ENCODE measurements at places on chromosomes 5 and 9.

GRCh38 chr9:82191082-82191770, 202.7 kb downstream of the SPATA31D1 start:
- DNase-seq: no peak

- DNase-seq: no peak
Measured at GRCh38 chr5:73663860-73664240, 37.9 kb downstream of the ARHGEF28 start.

GRCh38 chr5:141701360-141702119, 19.5 kb upstream of the ARAP3 start:
- DNase-seq: no peak

GRCh38 chr9:16561121-16561520, 309.3 kb downstream of the BNC2 start:
- DNase-seq: peak; percentile 65

- no peak for DNase-seq
Measured at GRCh38 chr5:97547999-97548738, 365.1 kb upstream of the RIOK2 start.

GRCh38 chr5:51227963-51228470, 155.2 kb upstream of the ISL1 start:
- DNase-seq: no peak

GRCh38 chr5:53915120-53915519, 354.7 kb downstream of the NDUFS4 start:
- DNase-seq: no peak

- no peak for DNase-seq
Measured at GRCh38 chr5:73592551-73592950, 27.0 kb downstream of the UTP15 start.

DNA sequence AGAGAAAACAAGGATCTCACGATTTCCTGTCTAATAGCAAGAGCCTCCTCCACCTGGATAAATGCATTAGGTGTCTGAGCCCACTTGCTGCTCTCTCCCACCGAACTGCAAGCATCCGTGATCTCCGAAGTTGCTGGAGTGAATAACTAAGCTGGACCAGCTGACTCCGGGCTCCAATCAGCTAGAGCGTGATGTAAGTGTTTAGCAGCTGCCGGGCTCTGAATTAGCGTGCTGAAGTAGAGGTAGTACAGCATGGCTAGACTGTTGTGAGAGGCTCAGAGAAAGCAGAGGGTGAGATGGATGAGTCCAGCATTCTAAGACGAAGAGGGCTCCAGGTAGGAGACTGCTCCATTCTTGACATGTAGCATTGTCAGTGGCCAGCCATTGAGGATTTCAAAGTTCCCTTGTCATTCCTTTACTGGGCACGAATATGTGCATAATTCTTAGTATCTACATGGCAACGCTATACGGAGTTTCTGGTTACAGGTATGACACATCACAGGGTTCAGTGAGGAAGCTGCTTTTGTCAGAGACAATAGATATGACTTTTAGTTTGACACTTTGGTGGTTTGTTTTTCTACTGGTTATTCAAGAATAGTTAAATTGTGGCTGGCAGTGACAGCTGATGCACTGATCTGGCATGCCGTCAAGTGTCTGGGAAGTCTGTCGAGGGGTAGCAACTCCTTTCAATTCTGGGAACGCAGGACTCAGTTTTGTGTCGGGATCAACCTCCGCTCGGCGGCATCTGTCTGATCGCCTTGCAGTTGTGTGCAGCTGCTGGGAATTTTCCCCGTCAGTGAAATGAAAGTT, 232.6 kb downstream of the MAST4 start:
- DNase-seq: peak; percentile 67

- DNase-seq: peak; percentile 58
Measured at GRCh38 chr9:116160676-116161571, 7.3 kb downstream of the PAPPA start.

- DNase-seq: no peak
Measured at GRCh38 chr5:120164986-120165385, 299.1 kb upstream of the PRR16 start.

GRCh38 chr5:129345213-129345924, 114.7 kb upstream of the ADAMTS19 start:
- peak; percentile 44 for DNase-seq

DNA sequence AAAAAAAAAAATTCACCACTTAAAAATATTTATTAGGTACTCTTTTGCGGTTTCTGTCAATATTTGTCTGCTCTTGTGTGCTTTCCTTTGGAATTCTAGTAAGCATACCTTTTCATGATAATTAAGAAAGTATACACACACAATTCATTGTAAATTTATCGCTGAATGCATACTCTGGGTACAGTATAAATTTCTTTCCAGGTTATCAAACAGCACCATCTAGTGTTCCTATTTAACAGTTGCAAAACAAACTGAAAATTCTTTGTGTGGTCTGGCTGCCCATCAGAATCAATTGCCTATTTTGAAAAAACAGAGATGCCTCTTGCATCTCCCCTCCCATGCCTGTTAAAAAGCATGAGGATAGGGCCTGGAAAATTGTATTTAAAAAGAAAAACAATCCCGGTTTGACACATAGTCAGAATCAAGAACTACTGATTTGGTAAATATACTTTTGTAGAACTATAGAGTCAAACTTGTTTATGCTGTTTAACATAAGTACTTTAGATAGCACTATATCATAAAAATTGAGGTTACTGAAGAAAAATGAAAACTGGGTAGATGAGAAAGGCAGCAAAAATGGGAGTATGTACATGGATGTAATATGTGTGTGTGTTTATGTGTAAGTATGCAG, 16.2 kb downstream of the PGGT1B start:
- DNase-seq: peak; percentile 37

- no peak for DNase-seq
Measured at GRCh38 chr5:94807985-94808384, 189.5 kb downstream of the SLF1 start.

GRCh38 chr5:96651047-96651446, 11.1 kb upstream of the CAST start:
- no peak for DNase-seq

GRCh38 chr5:9898319-9898718, 268.2 kb upstream of the TAS2R1 start:
- DNase-seq: peak; percentile 25

- DNase-seq: no peak
Measured at GRCh38 chr9:108751369-108751768, 104.4 kb downstream of the ACTL7B start.

DNA sequence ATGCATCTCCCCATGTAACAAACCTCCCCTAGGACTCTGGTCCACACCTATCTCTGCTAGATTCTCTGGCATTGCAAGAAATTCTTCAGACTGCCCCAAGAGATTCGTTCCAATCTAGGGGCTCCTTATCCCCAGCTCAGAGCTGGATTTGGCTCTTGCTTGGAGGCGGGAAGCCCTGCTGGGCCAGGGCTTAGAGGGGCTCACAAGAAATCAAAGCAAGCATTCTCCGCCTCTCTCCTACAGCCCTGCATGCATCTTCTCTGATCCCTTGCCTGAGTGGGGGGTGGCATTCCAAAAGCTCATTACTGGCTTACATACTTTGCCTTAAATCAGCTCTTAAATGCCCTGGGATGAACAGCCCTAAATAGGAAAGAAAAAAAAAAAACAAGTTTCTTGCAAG, 75.8 kb downstream of the KCNIP1 start:
- DNase-seq: no peak

- DNase-seq: no peak
Measured at GRCh38 chr5:79898611-79899010, 92.5 kb downstream of the MTX3 start.

GRCh38 chr5:1089621-1090040, 22.2 kb downstream of the SLC12A7 start:
- DNase-seq: no peak

GRCh38 chr9:23643656-23644258, 182.3 kb downstream of the ELAVL2 start:
- DNase-seq: no peak

GRCh38 chr5:116440457-116441001, 134.1 kb downstream of the SEMA6A start:
- DNase-seq: no peak

- DNase-seq: peak; percentile 39
Measured at GRCh38 chr5:32443145-32443540, 1.4 kb downstream of the ZFR start.

- DNase-seq: peak; percentile 40
Measured at GRCh38 chr5:123035918-123036390, 571 bp downstream of the PPIC start.

DNA sequence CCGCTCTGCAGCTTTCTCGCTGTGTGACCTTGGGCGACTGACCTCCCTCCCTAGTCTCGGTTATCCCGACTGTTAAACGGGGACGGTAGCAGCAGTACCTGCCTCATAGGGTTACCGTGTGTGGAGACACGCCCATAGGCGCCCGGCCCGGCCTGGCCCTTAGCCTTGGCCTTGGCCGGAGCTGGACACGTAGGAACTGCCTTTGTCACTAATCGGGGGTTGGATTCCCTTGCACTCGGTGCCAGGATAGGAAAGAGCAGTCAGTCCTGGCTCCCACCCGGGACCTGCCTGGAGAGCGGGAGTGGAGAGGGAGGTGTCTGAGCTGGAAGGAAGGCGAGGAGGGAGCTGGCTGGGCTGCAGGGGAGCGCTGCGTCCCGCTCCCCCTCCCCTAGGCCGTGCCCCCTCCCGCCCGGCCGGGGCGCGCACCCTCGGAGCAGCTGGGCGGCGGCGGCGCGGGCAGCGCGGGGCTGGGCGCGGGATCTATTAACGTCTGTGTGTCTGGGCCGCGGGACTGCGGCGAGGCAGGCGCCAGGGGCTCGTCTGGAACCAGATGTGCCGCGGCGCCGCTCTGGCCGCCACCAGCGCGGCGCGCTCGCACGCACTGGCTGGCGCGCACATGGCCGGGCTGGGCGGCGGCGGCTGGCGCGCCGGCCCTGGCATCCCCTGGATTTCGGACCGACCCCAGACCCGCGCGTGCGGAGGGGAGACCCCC, 31.7 kb downstream of the PRRX2 start:
- DNase-seq: no peak

- DNase-seq: no peak
Measured at GRCh38 chr9:89732939-89733324, 128.1 kb downstream of the GADD45G start.

DNA sequence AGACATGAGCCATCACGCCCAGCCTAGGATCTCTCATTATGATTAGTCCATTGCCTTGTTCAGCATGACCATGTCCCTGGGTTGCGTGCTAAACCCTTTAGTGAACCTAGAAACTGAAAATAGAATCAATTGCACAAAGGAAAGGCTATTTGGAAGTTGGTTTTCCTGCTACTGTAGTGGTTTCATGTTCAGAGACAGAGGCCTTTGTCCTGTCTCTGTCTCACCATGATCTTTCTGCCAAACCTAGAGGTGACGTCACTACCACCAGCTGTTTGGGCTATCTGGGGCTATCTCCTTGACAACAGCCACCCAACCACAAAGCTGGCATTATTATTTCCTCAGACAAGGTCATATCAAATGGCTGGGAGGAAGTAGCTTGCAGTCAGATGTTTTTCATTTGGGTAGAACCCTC, 4.0 kb upstream of the CDK5RAP2 start:
- DNase-seq: peak; percentile 72

DNA sequence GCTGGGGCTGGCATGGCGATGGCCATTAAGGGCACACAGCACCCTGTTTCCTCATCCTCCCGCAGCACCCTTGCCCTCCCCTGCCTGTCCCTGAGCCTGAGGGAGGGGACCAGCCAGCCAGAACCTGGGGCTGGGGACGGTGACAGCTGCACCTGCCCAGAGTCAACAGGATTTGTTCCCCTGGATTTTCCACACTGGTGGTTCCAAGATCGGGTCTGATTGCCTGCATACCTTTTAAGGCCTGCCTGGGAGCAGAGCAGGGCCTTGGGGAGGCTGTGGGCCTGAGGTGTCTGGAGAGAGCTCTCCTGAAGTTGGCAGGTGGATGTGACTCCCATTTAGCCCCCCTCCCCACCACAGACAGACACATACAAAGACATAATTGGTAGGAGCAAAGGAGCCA, 61.0 kb upstream of the C5orf58 start:
- DNase-seq: no peak

- DNase-seq: peak; percentile 11
Measured at GRCh38 chr9:92804727-92805126, 40.1 kb upstream of the BICD2 start.

GRCh38 chr9:123893831-123894460, 36.0 kb downstream of the DENND1A start:
- DNase-seq: peak; percentile 58

DNA sequence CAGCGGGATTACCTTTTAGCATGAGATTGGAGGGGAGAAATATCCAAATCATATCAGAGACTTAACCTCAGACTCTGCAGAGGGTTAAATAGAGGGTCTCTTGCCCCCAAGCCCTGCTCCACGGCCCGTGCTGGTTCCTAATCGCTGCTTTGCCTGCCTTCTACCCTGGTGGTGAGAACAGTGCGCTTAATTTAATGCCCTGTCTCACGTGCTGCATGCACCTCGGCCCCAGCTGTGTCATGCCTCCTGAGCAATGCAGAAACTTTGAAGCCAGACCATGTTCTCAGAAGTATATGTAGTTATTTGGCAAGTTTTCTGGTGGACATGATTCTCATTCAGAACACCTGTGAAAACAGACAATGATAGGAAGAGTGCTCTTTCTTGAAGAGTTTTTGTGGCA, 1.4 kb downstream of the OTULIN start:
- DNase-seq: peak; percentile 32

- DNase-seq: no peak
Measured at GRCh38 chr9:125844611-125845010, 97.4 kb downstream of the PBX3 start.

DNA sequence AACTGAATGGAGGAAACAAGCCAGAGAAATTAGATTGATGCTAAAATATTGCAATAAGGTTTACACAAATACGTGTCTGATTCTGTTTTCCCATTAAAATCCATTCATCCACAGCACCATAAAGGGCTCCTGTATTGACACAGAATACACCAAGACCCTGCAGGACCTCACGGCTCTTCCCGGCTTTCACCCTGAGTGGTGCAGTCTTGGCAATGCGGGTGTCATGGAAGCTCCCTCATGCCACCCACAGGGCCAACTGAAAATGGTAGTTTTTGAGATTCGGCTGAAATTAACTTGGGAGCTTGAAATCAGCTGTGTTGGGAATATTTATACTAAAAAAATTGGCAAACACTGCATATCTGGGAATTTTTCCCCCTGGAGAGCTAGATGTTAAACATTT, 17.3 kb upstream of the EXOC3 start:
- DNase-seq: peak; percentile 19

DNA sequence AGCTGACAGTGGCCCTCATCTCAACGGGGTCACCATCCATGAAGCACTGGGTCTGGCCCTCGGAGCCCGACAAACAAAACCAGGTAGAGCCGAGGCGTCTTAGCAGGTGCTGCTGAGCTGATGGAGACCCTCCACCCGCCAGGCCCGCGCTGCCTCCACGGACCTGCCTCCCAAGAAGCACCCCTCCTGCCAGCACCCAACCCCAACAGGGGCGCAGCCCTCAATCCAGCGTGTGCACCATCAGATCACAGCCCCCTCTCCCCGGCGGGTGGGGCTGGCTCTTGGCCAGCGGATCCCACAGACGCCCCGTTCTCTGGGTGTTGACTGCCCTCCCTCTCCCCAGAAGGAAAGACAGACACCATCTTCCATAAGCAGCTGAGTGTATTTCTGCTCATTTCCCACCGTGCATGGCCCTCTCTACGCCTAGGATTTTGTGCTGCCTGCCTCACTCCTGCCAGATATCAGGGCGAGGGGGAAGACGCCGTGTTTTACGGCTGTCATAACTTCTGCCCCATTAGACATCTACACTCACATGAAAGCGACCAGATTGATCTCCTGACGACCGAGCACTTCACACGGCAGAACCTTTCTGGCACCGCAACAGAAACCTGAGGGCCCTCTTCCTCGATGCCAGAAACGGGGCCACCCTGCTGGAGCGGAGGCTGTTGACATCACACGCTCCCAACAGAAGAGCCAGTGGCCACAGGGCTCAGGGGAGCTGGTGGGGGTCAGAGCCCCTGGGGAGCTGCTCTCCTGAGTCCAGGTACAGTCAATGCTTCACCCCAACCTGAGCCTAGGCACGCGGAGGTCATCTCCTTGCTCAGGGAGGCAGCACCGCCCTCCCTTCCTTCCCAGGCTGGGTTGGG, 12.4 kb downstream of the NACC2 start:
- DNase-seq: no peak

All from amniotic epithelial cell (primary cell).